Cortex of kidney (tissue), 1 donor: ENCODE measurements at places on chromosomes 6 and 20.

DNA sequence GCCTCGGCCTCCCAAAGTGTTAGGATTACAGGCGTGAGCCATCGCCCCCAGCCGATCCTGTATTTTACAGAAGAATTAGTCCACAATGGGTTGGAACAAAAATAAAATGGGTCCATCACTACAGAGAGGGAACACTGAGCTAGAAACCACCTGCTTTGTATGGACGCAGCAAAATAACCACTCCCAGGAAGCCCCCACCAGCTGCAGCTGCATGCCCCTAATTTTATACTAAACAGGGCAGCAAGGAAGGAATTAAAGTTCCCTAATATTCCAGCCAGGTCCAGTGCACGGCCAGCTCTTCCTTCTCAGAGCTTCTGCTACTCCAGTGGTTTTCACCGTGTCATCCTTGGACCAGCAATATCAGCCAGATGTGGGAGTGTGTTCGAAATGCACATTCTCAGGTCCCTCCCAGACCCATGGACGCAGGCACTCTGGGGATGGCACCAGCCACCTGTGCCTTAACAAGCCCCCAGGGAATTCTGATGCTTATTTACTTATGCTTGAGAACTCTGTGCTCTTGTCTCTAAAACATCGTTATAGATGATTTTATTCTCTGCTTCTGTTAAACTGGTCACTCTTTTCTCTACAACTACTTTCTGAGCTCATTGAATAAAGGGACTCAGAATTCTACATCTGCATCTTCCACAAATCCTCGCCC is 189.5 kb upstream of the SLC24A3 start:
- DNase-seq, result no peak

GRCh38 chr20:42276718-42277602 is 658.8 kb upstream of the CHD6 start:
- DNase-seq, result no peak

GRCh38 chr6:6588924-6589709 is 597 bp downstream of the LY86 start:
- no peak for DNase-seq

- DNase-seq, result no peak
These were observed 32.9 kb upstream of the ID1 start for GRCh38 chr20:31572042-31572700.

GRCh38 chr20:11047559-11047958 is 373.8 kb upstream of the JAG1 start:
- DNase-seq, result no peak

DNA sequence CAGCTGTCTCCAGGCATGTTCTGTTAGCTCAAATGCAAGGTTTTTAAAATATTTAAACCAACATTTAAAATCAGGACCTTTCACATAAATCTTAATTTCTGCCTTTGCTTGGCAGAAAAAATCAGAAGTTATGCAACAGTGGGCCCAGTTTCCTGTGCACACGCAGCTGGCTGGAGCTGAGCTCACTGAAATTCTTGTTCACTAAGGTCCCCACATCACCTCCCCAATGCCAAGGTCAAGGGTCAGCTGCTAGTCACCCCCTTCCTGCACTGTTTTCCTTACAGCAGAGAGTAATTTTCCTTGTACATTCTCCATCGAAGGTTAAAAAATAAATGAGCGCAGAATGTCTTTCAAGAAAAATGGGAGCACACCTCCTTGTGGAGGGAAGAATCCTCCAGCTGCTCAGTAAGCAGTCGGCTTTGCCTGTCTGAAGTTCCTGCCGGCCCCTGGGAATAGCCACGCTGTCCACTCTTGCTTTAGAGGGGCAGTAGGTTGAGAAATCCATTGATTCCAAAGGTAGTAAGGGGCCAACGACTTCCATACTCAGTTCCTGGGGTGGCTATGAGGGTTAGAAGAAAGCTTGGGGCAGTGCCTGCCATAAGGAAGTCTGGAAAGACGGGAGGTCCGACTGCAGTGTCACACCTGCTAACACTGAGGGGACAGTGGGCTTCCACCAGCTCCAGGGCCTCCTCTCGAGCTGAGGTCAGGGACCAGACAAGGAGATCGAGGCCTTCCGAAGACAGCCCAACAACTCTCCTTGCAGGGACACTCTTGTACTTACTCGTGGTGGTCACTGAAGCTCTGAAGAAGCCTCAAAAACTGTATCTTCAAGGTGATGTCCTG is 56.8 kb downstream of the MYH7B start:
- no peak for DNase-seq

DNA sequence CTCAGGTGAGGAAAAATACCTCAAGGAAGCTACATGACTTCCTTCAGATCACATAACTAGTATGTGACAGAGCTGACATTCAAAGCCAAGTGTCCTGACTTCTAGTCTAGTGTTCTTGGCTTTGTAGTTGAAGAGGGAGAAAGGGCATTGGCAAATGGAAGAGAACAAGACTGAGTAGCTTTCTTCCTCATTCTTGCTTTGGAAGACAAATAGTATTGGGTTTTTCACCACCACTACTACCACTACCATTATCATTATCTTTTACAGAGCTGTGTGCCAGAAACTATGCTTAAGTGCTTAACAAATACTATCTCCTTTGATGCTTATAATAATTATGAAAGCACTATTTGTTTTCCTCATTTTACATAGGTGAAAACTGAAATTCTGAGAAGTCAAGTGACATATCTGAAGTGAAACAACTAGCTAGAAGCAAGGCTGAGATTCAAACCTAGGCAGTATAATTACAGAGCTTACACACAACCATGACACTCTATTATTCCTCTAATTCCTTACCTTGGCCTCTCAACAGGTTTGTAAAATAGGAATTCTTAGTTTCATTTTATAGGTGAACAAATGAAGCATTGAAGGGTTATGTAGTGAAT is 6.8 kb downstream of the ACSS2 start:
- no peak for DNase-seq

DNA sequence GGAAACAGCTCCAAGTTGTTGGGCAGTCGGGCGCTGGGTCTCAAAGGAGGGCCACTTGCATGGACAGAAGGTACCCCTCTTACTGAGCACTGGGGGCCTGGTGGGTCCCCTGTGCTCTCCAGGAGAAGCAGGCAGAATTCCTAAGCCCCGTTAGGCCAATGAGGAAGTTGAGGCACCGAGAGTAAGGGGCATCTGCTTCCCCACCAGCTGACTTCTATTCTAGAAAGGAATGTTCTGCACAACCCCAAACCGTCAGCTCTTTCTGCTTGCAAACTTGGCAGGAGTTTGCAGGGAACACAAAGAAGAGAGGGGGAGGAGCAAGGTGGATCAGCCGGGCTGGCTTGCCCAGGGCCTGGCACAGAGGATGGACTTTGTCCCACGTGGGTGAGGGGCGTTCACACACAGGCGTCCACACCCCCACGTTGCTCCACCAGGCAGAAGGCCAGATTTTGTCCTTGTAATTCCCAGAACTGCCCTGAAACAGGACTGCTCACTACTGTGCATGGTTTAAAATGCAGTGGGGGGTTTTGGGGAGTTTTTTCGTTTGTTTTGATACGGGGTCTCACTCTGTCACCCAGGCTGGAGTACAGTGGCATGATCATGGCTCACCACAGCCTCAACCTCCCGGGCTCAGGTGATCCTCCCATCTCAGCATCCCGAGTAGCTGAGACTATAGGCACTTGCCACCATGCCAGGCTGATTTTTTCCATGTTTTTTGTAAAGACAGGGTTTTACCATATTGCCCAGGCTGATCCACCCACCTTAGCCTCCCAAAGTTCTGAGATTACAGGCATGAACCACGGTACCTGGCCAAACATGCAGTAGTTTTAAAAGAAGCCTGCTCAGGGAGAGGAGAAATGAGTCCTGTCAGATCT is 93.3 kb downstream of the SNX5 start:
- DNase-seq, result no peak

GRCh38 chr6:100202417-100203194 is 208.6 kb upstream of the MCHR2 start:
- no peak for DNase-seq

GRCh38 chr6:33171016-33171879 is 21.0 kb downstream of the COL11A2 start:
- DNase-seq, result no peak

- DNase-seq, result no peak
These were observed 28.9 kb downstream of the SRSF3 start for GRCh38 chr6:36622901-36623546.

DNA sequence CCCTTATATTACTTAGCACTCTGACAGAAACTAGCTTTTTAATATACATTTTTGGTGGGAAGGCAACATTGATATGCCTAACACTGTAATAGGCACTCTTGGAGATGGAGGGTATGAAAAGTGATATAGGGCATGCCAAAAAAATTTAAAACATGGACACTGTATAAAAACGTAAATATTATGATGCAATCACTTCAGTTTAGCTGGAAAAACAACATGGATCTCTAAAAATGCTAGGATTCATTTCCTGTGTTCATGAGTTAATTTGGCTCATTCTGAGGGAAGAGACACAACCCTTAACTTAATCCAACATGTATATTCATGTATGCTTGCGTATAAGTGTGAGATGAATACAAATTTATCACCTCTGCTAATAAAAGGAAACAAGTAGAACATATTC is 157.3 kb upstream of the TFAP2D start:
- no peak for DNase-seq

- DNase-seq, result no peak
These were observed 4.7 kb upstream of the MICAL1 start for GRCh38 chr6:109460161-109460829.

- DNase-seq, result no peak
These were observed 38.6 kb upstream of the GMPR start for GRCh38 chr6:16199804-16200203.

DNA sequence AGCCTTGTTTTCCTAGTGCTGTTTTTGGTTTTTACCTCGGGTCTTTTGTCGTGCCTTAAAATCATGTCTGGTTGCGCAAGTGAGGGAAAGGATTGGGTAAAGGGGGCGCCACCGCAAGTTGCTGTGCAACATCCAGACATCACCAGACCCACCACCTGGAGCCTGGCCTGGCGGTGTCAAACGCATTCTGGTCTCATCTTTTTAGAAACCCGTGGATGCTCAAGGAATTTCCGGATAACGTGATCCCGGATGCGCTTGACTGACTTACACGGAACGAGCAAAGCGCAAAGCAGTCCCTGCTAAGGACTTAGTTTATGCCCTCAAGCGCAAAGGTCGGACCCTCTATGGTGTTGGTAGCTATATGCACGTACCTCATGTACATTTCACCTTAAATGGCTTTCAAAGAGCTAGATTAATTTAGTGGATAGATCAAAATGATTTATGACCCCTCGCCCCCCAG is 105.2 kb downstream of the OR2B2 start:
- no peak for DNase-seq

GRCh38 chr6:7546896-7547295 is 5.4 kb downstream of the DSP start:
- DNase-seq, result no peak

DNA sequence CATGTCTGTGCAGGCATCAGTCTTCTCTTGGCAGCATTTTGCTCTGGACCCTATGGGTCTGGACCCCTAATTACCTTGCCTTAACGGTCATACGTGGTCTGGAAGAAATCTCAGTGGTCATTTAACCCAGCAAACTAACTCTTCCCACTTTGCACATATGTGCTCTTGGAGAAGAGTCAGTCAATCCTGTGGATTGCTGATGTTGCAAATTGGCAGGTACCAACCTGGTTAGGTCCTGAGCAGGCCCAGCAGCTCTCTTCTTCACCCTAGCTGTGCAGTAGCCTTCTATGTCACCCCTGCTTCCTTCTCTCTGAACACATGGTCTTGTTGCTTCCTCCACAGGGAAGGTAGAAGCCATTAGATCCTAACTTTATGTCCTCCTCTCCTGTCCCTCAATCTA is 1.6 kb downstream of the CEP43 start:
- DNase-seq, result no peak

DNA sequence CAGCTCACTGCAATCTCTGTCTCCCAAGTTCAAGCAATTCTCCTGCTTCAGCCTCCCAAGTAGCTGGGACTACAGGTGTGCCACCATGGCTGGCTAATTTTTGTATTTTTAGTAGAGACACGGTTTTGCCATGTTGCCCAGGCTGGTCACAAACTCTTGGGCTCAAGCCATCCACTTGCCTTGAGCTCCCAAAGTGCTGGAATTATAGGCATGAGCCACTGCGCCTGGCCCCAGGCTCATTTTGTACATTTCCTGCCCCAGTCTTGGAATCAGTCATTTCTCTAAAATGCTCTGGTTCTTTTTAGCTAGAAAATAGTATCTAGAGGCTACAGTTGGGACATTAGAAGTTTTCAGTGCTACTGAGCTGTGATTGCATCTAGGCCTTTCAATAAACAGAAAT is 13.5 kb downstream of the MANBAL start:
- no peak for DNase-seq

GRCh38 chr20:5557123-5557522 is 193.1 kb upstream of the SHLD1 start:
- DNase-seq, result no peak

GRCh38 chr20:41268402-41268801 is 49.1 kb downstream of the ZHX3 start:
- no peak for DNase-seq

DNA sequence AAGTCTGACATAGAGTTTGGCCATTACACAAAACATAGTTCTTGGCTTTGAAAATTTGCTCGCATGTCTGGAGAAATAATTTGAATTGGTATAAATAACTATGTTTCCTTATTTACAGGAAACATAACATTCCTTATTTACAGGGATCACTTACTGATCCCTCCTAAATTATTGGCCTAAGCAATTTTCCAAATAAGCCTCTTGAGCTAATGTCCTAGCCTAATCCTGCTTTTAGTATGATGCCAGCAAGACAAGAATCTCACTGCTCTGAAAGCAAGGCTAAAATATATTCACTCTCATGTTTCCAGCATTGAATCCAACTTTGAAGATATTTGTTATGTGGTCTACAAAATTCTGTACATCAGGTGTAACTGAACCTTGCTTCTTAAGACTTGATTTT is 4.1 kb upstream of the TBC1D32 start:
- no peak for DNase-seq

DNA sequence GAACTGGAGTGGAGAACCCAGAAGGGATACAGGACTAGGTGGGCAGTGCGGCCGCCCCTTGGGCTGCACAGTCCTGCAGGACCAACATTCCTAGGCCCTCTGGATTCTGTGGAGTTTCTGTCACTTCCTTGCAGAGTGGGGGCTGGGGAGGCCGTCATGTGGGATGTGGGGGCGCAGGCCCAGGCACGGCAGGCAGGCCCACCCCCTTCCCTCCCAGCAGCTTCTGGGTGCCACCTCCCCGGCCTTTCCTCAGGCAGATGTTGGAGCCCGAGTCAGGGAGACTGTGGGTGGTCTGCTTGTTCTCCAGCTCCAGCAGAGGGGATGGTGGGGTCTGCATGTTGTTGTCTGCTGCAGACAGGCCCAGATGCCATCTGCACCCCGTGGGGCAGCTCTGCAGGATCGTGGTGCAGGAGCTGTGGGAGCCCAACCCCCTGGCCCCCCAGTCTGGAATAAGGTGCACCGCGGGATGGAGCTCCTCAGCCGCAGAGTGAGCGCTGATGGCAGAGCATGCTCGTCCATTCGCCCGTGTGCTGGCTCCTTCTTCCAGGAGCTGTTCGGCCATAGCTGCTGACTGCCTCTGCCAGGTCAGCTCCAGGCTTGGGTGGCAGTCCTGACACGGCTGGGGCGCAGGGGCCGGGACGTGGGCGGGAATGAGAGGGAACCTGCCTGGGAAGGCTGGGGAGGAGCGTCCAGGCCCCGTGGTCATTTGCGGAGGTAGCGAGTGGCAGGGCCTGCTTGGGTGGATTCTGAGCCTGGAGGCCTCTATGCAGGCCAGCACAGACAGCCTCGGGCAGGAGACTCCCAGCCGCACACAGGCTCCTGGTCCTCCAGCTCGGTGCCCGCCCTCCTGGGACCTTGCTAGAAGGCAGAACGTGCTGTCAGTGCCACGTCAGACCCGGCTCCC is 18.1 kb downstream of the SLC17A9 start:
- no peak for DNase-seq
